ENCODE measurements at places on chromosomes 2 and 18.
A peak's percentile ranks its signal among the peaks of the same experiment; 100 is the strongest.

- DNase-seq: no peak
These were observed 169.5 kb upstream of the COPS8 start for GRCh38 chr2:236916181-236916580.

DNA sequence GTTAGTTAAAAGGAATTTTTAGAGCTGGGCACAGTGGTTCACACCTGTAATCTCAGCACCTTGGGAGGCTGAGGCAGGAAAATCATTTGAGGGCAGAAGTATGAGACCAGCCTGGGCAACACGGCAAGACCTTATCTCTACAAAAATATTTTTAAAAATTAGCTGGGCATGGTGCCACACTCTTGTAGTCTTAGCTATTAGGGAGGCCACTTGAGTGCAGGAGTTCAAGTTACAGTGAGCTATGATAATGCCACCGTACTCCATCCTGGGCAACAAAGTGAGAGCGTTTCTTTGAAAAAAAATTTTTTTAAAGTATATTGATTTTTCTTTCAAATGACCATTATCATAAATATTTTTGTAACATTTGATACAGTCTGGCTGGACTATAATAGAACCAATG, 93.6 kb upstream of the FAM117B start:
- DNase-seq: no peak

DNA sequence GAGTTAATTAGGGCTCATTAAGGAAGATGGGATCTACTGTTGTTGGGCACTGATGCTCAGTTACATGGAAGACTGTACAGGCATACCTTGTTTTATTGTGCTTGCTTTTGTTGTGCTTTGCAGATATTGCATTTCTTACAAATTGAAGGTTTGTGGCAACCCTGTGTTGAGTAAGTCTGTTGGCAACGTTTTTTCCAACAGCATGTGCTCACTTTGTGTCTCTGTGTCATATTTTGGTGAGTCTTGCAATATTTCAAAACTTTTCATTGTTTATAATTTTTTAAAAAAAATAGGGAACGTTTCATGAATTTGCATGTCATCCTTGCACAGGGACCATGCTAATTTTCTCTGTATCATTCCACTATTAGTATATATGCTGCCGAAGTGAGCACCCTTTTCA, 15.6 kb downstream of the PHLPP1 start:
- DNase-seq: no peak

GRCh38 chr2:24115057-24115456, 8.1 kb downstream of the PFN4 start:
- no peak for DNase-seq

DNA sequence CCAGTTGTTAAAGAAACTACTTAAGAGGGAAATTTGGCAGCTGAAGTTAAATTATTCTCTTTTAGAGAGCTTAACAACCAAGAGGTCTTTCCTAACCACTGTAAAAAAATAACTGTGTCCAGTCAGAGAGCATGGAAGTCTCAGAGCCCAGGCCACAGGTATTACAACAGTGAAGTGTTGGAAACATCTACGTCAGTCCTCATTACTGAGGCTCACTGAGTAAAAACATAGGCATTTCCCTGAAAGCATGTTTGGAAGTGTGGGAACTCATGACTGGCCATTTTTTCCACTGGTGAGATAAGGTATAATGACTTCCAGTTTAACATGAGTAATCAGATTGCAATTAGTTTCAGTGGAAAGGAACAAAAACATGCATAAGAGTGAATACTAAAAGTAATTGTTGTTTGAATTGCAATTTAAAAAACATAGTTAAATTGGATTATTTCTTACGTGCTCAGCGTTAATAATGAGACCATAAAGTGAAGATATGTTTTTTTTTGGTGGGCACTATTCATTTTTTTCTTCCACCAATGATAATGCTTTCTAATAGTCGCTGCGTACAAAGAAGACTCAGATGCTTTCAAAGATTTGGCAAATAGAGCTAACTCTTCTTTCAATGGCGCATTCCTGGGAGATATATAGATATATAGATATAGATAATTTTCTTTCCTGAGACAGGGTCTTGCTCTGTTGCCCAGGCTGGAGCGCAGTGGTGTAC, 60.8 kb downstream of the EFEMP1 start:
- no peak for DNase-seq

- DNase-seq: no peak
These were observed 20.9 kb downstream of the MAP4K3 start for GRCh38 chr2:39416140-39416539.

GRCh38 chr2:220335591-220335915, 708.1 kb downstream of the SLC4A3 start:
- no peak for DNase-seq

- no peak for DNase-seq
These were observed 943.8 kb downstream of the LRP1B start for GRCh38 chr2:141187075-141187439.

- no peak for DNase-seq
These were observed 7.5 kb downstream of the CHRNA1 start for GRCh38 chr2:174756743-174757142.

DNA sequence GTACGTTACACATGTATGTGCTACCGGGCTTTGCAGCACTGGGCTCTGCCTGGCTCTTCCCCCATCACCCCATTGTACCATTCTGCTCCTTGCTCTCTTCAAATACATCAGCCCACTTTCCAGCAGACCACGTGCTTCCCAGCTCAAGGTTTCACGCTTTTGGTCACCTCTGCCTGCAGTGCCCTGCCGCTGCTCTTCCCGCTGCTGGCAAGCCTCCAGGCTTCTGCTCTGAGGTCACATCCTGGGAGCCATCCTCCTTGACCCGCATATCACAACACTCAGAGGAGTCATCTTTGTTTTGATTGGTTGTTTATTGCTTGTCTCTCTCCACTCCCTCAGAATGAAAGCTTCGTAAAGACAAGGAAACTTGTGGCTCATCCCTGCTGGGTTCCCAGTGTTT, 34.1 kb downstream of the KIF5C start:
- no peak for DNase-seq

DNA sequence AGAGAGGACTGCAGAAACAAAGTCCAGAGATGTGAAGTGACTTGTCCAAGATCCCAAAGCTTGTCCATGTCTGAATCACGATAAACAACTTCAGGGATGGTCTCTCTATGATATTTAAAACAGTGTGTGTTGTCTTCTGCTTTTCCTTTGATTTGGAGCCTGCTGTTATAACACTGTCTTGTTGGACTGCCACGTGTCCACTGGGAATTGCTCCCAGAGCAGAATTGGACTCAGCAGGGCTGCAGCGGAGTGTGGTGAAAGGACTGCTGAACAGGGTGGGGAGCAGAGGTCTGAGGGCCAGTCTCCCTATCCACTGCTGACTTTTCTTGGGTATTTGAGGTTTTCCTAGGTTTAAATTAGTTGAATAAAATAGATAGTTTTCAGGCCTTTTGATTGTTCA, 68.3 kb downstream of the IL1R2 start:
- no peak for DNase-seq

GRCh38 chr18:2338601-2339000, 232.7 kb downstream of the METTL4 start:
- no peak for DNase-seq

GRCh38 chr2:201704536-201704935, 6.1 kb upstream of the MPP4 start:
- DNase-seq: no peak

DNA sequence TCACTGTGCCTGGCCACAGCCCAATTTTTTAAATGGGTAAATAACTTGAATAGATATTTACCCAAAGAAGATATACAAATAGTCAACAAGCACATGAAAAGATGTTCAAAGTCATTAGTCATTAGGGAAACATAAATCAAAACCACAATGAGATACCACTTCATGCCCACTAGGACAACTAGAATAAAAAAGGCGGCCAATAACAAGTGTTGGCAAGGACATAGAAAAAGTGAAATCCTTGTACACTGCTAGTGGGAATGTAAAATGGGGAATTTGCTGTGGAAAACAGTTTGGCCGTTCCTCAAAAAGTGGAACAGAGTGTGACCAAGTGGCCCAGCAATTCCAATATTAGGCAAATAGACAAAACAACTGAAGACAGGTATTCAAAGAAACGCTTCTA, 270.1 kb downstream of the TFCP2L1 start:
- DNase-seq: no peak

GRCh38 chr2:60554074-60554645, 706 bp upstream of the BCL11A start:
- peak; percentile 65 for DNase-seq

DNA sequence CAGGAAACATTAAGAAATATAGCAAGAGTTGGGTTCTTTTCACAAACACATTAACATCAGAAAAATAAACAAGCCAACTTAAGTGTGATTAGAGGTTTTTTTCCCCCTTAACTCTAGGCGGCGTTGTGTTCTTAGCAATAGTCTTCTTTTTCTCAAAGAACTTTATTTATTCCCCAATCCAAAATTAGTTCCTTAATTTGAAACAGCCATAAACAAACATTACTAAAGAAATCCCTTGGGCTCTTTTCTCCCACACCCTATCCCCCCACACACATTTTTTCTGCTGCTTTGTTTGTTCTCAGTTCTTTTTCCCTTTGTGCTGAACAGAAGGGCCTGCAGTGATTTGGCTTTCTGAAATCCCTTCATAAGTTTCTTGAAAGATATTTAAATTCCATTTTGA, 13.2 kb upstream of the MYO1B start:
- DNase-seq: no peak

DNA sequence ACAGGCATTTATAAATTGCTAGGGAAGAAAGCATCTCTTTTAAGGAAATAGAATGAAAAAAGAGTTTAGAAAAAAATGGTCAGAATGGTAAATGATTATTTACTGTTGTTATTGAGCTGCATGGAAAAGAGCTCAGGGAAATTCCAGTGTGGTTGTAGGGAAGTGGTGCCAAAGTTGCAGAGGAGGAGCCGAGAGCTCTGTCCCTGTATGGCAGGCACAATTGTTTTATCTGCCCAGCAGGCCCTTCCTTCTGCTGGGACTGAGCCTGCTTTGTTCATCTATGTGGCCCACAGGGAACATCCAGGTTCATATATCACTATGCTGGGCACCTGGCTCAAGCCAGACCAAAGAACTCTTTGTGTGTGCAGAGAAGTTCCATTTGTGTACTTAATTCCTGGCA, 80.8 kb upstream of the AGAP1 start:
- DNase-seq: no peak

GRCh38 chr2:11715987-11716652, 30.3 kb upstream of the LPIN1 start:
- no peak for DNase-seq

- no peak for DNase-seq
These were observed 312.0 kb upstream of the ETAA1 start for GRCh38 chr2:67085146-67085545.

DNA sequence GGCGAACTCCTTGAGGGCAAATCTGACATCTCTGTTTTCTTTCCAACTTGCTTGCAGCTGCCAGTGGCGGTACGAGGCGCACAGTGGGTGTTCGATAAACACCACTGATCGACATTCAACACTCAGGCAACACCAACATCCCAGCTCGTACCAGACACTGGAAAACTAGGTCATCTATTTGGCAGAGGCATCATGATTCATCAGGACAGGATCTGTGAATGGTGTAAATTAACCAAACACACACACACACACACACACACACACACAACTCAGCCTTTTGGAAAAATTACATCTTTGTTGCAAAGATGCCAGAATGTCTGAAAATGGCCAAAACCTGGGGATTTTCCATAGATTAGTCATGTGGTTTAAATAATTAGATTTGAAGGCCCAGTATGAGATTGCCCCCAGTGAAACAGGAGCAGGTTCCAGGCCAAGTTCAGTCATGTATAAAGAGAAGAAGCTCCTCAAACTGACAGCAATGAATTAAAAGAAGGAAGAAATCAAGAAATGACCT, 150.5 kb upstream of the NCKAP5 start:
- no peak for DNase-seq

- DNase-seq: no peak
These were observed 222.7 kb downstream of the CDH2 start for GRCh38 chr18:27954226-27954625.

- no peak for DNase-seq
These were observed 143.7 kb upstream of the SYT4 start for GRCh38 chr18:43420950-43421349.

- DNase-seq: no peak
These were observed 108.4 kb upstream of the ITGB6 start for GRCh38 chr2:160308476-160308875.

GRCh38 chr2:230575642-230576324, 136.9 kb upstream of the CAB39 start:
- DNase-seq: peak; percentile 15

DNA sequence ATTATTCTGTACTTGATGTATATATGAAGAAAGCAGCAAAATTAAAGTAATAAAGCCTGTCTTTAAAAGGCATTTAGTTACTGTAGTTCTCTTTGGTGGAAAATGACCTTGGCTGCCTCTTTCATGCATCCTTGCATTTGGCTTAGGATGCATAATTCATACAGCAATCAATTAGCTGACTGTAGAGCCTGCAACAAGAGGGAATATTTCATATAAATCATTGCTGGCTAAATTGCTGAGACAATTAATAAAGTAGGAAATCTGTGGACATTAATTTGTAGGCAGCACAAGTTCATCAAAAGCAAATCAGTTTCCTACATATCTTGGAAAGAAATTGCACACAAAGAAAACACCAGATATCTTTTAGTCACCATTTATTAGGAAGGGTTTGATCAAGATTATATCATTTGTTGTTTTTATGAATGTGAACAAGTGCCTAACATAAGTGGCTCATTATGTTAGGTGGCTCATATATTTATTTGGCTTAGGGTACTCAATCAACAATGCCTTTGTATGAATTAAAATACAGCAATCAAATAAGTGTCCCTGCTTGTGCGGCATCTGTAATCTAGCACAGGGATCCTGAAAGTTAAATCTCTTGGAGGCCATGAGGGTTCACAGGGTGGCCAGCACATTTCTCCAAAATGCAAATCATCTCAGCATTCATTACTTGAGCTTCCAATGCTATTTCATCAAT, 220.4 kb upstream of the SPOPL start:
- DNase-seq: no peak

DNA sequence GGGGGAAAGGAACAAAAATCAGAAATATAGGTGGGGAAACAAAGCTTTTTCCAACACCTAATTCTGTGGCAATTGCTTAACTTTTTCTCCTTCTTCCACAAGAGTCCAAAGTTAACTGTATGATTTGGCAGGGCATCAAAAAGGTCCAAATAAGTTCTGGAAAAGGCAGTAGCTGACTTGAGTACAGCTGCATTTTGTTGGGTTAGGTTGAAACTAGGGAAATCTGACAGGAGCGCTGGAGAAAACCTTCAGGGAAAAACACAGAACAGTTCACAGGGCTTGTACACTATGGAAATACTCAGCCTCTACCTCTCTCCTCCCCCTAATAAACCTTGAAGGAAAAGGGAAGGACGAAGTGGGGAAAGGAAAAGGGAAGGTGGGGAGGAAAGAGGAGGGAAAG, 438.6 kb downstream of the ZEB2 start:
- no peak for DNase-seq

DNA sequence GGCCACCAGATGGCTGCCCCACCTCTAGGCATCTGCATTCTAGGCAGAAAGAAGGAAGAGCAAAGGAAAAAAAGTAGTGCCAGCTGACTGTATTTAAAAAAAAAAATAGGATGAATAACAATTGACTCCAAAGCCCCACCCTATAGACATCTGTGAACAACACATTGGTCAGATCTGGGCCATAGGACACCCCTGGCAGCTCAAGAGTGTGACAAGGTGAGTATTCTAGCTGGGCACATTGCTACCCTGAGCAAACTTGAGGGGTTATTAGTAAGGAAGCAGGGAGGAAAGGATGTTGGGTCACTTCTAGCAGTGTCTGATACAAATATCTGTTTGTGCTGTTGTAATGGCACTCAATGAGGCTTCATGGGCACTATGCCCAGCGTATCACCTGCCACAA, 58.6 kb upstream of the NPAS2 start:
- DNase-seq: no peak
